Colonic mucosa (tissue), 4 donors: ENCODE measurements at places on chromosomes 12 and 14. TPM values are rescaled to one million over a fixed set of nuclear protein-coding genes. Genes with fewer than 3 reads are reported as not detected.

Gene CCDC177
- total RNA-seq = not detected

Gene KRT84
- not detected for total RNA-seq

Gene RNF10
- 226 TPM for total RNA-seq

Gene BATF
- 0.77 TPM for total RNA-seq

Gene CD69
- total RNA-seq = 3.2 TPM

Gene CYP27B1
- total RNA-seq = 1.6 TPM

- DNase-seq = no peak
Observed at GRCh38 chr12:124780752-124781685, 82.6 kb downstream of the SCARB1 start.

DNA sequence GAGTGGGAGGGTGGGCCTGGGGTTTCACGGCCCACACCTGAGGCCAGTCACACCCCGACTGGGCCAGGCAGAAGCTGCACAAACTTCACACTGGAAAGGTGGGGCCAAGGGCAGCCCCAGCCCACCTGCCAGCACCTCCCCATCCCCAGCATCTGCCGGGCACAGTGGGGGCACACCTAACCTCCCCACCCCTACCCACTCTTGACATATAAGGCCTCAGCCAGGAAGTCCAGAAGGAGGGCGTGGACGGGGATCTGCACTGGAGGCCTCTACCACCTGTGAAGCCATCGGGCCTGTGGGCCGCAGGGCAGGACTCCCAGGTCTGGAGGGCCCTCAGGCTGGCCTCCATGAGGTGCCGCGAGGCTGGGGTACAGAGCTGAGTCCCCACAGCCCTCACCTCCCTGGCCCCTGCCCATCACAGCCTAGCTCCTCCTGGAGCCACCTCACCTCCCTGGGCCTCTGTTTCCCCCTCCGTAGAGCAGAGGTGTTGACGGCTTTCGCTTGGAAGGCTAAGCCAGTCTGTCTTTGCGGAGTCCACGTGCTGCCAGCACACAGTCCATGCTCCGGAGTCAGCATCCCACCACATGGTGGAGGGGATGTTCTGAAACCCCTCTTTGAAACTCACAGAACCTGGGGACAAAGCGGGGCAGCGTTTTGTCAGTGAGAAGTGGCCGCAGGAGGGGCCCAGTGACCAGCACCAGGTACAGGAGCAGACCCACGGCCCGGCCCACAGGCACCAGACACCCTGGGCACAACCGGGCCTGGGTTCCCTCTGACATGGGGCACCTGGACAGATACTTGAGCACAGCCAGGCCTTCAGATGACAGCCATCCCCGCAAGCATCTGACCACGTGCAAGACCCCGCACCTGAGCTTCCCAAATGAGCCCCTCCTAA, 38.2 kb upstream of the INF2 start:
- DNase-seq = no peak

DNA sequence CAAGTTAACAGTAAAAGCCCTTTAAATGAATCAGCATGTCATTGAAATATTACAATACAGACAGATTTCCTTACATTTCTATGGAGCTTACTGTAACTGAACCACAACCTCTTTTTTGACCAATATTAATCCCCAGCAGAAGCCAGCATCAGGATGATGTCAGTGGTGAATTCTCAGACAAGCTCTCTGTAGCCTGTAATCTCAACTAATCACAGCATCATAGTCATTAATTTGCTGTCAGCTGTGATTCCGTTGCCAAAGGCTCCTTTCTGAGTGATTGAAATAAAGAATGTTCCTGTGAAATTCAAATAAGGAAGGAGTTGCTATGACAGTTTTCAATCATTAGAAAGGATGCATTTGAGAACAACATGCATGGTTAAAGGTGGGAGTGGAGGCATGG, 323.1 kb downstream of the PDZRN4 start:
- no peak for DNase-seq

GRCh38 chr12:63869656-63870055, 25.2 kb downstream of the SRGAP1 start:
- DNase-seq = no peak

DNA sequence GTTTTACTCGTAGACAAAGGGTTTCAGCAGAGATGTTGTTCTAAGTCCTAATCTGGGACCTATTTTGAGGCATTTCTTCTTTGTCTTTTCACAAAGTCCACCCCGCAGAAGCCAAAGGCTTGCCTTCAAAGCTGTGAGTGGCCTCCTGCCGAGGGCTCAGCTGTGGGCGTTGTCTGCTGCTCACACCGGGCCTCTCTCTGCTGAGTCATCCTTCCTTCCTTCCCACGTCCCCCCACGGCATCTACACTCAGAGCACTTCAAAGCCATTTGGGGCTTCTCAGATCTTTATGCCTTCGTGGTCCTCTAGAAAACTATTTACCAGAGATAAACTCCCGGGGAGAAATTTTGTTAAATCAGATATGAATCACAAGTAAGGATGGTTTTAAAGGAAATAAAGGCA, 115.9 kb upstream of the TMPO start:
- DNase-seq = no peak
